CD14-positive monocyte (primary cell): ENCODE measurements at places on chromosomes 7 and 10.
A peak's percentile ranks its signal among the peaks of the same experiment; 100 is the strongest.

- DNase-seq, result peak; percentile 52
These were observed 167.9 kb upstream of the PRSS1 start for GRCh38 chr7:142581341-142581740.

GRCh38 chr10:18449611-18450026 lies 201.8 kb downstream of the NSUN6 start:
- DNase-seq, result no peak

- DNase-seq, result no peak
These were observed 260.7 kb downstream of the KLF6 start for GRCh38 chr10:3524086-3524960.

DNA sequence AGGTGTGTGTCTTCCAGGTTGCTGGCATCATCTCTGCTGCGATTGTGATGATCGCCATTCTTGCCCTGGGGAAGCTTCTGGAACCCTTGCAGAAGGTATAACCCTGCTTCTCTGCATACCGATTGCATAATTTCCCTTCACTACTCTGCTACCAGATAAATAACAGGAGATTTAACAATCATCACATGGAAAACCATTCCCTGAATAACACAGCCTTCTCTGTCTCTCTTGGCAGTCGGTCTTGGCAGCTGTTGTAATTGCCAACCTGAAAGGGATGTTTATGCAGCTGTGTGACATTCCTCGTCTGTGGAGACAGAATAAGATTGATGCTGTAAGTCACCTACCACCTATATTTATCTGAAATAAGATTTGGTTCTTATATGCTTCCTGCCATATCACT lies 33.8 kb downstream of the SLC26A4 start:
- no peak for DNase-seq

- DNase-seq, result no peak
These were observed 73.9 kb downstream of the SH3PXD2A start for GRCh38 chr10:103781329-103782061.

DNA sequence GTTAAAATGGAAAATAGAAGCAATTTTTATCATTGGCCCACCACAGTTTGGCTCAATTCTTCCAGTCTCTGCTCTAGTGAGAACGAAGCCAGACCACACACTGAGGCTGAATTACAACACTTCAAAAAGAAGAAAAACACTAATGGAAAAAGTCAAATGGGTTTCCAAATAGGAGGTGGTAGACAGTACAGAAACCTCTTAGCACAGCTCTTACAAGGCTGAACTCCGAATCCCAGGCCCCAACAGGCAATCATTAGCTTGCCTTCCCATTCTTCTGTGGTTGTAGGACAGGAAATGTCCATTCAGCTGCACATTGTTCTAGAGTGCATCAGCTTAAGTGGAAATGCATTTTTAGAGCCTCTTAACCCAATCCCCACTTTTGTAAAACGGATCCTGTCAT lies 115.1 kb upstream of the MEOX2 start:
- no peak for DNase-seq

GRCh38 chr7:39589323-39590111 lies 23.3 kb downstream of the YAE1 start:
- peak; percentile 76 for DNase-seq

- DNase-seq, result peak; percentile 18
These were observed 137.4 kb downstream of the TNS3 start for GRCh38 chr7:47444376-47445098.

DNA sequence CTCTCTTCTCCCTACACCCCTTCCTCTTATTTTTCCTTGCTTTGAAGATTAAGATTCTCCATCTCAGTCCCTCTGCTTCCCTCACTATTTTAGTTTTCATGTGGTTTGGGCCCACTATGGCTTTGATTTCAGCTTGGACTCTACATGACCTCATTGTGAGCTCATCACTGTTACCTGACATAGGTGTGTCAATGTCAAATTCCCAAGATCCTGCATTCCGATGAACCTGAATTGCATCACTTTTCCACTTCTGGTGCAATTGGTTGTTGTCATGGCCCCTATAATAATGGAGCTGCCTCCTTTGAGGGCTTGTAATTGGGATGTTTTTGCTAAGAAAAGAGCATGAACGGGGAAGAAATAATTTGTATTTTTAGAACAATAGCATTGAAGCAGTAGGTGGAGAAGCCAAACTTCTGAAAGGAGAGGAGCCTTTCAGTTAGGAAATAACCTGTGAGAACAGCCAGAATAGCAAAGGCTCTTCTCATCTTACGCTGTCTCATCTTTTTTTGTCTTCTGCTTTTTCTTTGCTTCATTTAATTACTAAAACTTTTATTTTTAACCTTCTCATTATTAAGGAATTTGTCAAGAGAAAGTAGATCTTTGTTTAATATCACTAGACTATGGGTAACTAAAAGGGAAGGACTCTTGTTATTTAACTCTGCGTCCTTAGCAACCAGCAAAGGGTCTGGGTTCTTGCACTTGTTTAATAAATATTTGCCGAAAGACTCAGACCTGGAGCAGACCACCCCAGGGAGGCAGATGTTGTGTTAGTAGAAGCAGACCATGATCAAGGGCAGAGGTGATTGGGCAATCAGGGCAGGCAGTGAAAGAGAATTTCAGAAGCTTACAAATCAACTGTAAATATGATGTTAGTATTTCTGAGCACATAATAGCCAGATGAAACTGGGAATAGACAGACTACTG lies 95.4 kb downstream of the TES start:
- no peak for DNase-seq

- DNase-seq, result no peak
These were observed 99.8 kb upstream of the MACROH2A2 start for GRCh38 chr10:69952821-69953221.

- no peak for DNase-seq
These were observed 236.5 kb upstream of the SEMA3D start for GRCh38 chr7:85423209-85423895.
